ENCODE measurements at places on chromosomes 7 and 10.

GRCh38 chr10:101967713-101968112, 88.3 kb downstream of the ARMH3 start:
- no peak for DNase-seq

DNA sequence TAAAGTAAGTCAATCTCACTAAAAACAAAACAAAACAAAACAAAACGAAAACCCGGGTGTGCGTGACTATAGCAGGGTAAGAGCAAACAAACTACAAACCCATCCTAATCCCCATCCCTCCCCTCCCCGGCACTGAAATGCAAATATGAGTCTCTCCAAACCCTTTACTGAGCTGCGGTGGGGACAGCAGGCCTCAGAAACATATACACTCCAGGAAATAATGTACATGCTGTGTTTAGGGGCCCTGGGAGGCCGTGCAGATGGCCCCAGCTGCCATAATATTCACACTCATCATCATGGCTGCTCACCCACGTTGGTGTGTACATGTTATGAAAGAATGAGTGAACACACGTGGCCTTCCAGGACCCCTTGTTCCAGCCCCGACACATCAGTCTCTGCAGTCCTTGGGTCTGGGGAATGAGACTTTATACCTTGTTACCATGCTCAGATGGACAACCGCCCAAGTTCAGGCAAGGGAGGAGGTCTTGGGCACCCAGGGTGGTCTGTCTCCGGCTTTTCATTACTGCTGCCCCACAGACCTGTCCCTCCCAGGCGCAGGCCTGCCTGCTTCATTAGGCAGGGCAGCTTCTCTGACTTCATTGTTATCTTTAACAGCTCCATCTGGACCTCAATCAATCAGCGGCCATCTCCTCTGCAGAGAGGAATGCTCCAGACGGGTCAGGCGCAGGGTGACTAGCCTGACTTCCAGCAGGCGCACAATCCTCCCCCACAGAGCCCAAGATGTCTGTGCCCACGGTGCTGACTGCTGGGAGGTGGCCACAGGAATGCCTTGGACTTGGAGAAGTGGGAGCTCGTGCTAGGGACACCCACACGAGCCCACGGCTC, 20.6 kb downstream of the HSPA12A start:
- DNase-seq, result no peak

GRCh38 chr10:31204090-31204489, 114.9 kb upstream of the ZEB1 start:
- no peak for DNase-seq

DNA sequence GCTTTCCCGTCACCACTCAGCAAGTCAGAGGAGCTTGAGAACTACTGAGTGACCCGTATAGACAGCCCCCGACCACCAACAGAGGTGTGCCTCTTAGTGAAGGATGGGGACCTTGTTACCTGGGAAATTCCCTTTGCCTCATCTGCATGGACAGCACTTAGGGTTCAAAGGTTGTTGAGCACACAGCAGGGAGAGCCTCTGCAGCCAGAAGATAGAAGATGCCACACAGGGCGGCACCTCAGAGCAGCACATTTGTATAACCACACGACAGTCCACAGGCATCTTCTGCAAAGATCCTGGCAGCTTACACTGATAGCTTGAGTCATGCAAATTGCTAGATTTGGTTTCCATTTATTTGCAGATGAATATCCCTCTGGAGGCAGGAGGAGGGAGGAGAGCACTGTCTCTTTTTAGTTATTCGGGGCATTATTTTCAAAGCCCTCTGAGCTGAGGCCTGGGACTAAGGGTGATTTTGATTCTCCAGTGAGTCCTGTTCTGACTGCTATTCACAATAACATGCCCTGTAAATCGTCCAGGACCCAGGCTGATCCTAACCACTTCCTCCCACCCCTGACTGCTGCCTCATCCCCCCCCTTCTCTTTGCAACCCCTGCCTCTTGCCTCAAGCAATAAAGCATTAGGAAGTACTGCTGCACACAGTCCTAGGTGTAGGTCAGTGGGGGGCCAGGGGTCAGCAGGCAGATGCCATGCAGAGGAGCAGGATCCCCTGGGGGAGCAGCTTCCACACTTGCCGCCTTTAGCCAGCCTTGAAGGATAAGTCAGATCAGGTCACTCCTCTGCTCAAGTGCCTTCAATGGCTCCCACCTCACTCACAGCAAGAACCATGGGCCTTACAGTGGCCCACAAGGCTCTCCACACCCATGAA, 24.6 kb upstream of the INMT start:
- DNase-seq, result no peak

DNA sequence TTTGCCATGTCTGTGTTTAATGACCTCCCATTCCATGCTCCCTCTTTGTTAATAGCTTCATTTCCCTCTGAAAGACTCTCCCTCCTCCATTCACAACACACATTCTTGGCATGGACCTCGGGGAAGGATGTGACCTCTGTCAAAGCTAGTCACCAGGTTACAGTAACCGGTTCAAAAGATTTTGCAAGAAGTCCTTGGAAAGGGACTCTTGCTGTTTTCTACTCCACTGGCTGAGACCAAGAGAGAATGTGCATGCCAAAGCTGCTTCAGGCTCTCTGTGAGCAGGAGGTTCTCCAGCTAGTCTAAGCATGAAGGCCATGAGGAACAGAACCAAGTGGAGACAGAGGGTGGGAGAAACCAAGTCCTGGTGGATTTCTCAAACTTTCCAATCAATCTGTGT, 732.6 kb downstream of the CCSER2 start:
- DNase-seq, result no peak

- DNase-seq, result no peak
These were observed 8.6 kb upstream of the LRRN3 start for GRCh38 chr7:111082351-111082750.

Measured in substantia nigra (tissue), 51 donors.